Gastroesophageal sphincter (tissue), 4 donors: ENCODE measurements at places on chromosomes 3 and 15.

DNA sequence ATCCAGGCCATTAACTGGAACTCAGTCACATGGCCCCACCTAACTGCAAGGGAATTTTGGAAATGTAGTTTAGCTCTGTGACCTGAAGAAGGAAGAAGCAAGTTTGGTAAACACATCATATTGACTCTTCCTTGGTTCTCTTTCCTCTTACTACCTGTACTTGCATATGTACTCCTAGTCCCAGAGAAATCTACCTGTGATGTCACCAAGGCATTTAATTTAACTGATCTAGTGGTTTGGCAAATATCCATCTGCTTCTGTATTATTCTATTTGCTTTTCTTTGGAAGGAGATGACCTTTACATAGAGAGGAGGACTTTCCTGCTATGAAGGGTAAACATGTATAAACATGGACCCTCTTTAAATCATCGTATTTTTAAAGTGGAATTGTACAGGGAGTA, 150.8 kb downstream of the TMEM108 start:
- no peak for ATAC-seq

DNA sequence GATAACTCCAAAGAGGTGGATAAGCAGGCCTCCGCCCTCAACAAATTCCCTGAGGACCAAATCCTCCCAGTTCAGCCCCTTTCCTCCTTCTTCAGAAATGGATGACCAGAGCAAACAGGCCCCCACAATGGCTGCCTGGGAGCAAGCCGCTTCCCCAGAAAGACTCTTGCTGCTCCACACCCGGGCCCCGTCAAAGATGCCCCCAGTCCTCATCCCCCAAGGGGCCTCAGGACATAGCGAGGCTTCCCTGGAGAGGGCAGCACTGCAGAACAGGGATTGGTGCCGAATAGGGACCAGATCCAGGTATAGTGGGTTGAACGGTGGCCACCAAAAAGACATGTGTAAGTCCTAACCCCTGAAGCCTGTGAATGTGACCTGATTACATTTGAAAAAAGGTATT, 502.3 kb downstream of the SHQ1 start:
- no peak for ATAC-seq

DNA sequence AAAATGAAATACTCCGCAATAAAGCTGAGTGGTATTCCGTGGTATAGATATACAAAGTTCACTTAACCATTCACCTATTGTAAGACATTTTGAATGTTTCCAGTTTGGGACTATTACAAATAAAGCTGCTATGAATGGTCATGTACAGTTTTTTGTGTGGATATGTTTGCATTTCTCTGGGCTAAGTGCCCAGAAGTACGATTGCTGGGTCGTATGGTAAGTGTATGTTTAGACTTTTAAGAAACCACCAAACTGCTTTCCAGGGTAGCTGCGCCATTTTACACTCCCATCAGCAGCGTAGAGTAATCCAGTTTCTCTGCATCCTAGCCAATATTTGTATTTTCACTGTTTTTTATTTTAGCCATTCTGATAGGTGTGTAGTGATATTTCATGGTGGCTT, 208.4 kb upstream of the TLE3 start:
- ATAC-seq: no peak

DNA sequence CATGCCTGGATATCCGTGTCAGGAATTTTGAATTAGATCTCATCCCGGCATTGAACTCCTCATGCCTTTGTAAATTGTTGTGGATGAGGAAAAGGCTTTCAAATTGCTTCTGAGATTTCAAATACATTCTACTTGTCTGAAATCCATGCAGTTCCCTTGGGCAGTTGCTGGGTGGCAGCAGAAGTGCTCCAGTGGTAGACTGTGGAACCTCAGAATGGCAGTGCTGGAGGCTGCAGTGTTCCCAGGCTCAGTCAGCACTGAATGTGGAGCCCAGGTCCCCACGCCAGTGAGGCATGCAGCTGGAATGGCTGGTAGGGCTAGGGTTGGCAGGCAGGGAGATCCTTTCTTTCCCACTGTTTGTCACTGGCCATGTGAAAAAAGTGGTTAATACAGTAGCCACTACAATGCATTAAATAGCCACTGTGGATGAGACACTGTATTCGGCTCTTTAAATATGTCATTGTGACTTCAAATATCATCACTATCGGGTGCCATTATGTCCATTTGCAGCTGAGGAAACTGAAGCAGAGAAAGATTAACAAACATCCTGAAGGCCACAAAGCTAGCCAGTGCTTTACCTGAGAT, 98.6 kb downstream of the TPRG1 start:
- no peak for ATAC-seq

- ATAC-seq: no peak
Measured at GRCh38 chr3:101999177-101999779, 150.0 kb downstream of the NFKBIZ start.

GRCh38 chr3:71549951-71550350, 33.6 kb downstream of the FOXP1 start:
- no peak for ATAC-seq

GRCh38 chr15:28974142-28974541, 88.4 kb downstream of the APBA2 start:
- no peak for ATAC-seq

DNA sequence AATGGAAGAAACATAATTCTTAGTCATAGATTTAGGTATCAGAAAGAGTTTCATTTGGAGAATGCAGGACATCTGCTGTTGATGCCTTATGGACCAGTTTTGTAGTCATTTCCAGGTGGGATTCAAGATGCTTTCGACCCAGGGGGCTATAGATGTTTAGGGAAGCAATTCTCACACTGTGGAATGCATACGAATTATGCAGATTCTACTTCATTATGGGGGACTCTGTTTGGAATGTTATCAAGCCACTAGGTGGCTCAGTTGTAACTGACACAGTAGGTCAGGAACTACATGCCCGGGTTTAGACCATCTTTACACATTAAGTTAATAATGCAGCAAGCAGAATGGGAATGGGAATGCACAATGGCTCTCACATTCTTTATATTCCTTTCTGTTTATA, 1359.8 kb downstream of the ZPLD1 start:
- no peak for ATAC-seq

- no peak for ATAC-seq
Measured at GRCh38 chr15:62983956-62984355, 58.6 kb upstream of the TPM1 start.

GRCh38 chr3:99825004-99825640, 7.5 kb downstream of the CMSS1 start:
- ATAC-seq: no peak

DNA sequence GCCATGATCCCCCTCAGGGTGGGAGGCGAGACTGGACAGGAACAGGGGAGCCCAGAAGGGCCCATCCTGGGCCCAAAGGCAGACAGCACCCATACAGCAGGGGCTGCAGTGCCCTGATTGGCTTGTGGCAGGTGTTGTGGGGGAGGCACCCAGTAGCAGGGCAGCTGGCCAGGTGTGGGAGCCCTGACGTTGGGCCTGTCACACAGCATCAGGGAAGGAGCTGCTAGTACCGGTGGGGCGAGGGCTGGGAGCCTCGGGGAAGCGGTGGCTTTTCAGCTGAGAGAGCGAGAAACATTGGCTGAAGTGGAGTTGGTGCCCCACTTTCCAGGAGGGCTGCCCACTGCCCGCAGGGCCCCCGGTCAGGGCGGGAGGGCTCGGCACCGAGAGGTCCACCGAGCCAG, 19.7 kb upstream of the CYP11A1 start:
- no peak for ATAC-seq

- ATAC-seq: no peak
Measured at GRCh38 chr15:36960179-36960946, 140.0 kb downstream of the MEIS2 start.

- ATAC-seq: no peak
Measured at GRCh38 chr3:38054499-38055001, 15.5 kb downstream of the DLEC1 start.

DNA sequence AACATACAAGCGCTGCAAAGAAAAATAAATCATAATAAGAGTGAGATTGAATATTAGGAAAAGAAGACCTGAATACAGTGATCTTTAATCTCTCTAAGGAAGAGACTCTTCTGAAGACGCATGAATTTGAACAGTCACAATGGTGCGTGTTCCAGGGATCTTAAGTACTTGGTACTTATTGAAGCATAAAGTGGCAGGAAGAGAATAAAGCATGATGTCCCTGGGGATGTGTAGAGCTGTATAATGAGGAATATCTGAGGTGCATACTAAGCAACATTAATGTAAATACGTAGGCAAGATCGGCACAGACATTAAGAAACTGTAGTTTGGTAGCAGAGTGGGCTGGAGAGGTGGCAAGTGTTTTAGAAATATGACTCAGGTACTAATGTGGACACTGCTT, 246.2 kb upstream of the MCTP2 start:
- no peak for ATAC-seq

GRCh38 chr3:126667631-126668449, 12.9 kb upstream of the TXNRD3 start:
- ATAC-seq: no peak

- ATAC-seq: no peak
Measured at GRCh38 chr3:184257083-184257915, 4.1 kb downstream of the CAMK2N2 start.

DNA sequence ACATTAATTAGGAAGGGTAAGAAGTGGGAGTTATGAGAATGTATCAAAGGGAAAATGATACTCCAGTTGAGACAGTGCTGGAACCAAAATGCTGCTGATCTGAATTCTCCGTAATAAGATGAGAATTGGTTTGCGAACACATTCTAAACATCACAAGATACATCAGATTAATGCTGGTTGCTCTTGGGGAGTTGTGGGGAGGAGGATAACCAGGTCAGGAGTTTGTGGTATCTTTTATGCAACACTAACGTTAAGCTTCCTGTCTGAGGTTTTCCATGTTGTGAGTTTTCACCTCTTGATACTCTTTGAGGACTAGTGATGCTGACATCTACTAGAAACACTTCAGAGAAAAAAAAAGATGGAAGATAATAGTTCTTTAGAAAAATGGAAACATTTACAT, 47.2 kb downstream of the PPARG start:
- no peak for ATAC-seq

DNA sequence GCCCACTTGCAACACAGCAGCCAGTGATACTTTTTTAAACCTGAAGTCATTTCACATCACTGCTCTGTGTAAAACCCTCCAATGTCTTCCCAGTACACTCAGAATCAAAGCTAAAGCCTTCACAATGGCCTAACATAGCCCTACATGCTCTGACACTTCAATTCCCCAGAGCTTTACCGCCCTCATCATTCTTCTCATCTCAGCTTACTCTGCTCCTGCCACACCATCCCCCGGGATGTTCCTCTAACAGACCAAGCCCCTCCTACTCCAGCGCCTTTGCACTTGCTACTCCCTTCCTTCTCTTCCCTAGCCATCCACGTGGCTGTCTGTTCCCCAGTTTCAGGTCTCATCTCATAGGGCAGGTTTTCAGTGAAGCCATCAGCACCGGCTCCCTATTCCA, 194.0 kb downstream of the SSR3 start:
- ATAC-seq: no peak

GRCh38 chr3:12437861-12438260, 46.4 kb upstream of the TSEN2 start:
- ATAC-seq: no peak

GRCh38 chr3:47365213-47366153, 15.3 kb upstream of the PTPN23 start:
- ATAC-seq: peak; percentile 31

DNA sequence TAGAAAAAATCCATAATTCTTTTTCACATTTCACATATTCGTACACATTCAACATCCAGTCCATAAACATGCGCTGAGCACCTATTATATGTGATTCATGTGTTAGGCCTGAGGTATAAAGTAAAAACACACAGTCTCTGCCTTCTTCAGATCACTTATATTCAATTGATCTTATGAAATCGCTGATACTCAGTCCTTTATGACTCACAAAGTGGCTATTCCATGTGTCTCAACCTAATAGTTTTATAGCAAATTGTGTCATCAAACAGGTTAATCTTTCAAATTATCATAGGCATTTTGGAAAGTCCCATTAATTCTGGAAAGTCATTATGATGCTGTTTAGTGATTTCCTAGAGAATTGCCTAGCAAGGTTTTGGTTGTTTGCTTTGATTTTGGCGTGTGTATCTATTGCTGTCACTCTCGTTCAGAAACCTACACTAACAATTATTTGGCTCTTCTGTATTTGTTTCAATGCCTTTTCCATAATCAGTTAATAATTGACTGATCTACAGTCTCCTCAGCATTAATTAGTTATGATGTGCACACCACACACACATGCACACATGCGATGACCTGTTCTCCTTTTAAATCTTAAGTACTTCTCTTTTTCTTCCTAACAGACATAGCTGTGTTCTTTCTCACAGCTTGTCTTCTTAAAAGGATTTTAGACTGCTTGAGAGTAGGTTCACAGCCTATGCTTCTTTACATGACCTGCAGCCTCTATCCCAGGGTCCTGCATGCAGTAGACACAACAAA, 353.1 kb downstream of the MECOM start:
- no peak for ATAC-seq

- ATAC-seq: no peak
Measured at GRCh38 chr3:158347966-158348365, 223.0 kb upstream of the MLF1 start.

DNA sequence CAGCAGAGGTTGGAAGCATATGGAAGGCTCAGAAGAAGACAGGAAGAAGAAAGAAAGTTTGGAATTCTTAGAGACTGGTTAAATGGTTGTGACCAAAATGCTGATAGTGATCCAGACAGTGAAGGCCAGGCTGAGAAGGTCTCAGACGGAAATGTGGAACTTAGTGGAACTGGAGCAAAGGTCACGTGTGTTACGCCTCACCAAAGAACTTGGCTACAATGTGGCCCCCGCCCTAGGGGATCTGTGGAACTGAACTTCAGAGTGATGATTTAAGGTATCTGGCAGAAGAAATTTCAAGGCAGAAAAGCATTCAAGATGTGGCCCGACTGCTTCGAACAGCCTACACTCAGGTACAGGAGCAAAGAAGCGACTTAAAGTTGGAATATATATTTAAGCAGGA, 83.1 kb downstream of the MYO5A start:
- ATAC-seq: peak; percentile 55

GRCh38 chr15:73965758-73966113, 26.4 kb downstream of the STOML1 start:
- no peak for ATAC-seq

DNA sequence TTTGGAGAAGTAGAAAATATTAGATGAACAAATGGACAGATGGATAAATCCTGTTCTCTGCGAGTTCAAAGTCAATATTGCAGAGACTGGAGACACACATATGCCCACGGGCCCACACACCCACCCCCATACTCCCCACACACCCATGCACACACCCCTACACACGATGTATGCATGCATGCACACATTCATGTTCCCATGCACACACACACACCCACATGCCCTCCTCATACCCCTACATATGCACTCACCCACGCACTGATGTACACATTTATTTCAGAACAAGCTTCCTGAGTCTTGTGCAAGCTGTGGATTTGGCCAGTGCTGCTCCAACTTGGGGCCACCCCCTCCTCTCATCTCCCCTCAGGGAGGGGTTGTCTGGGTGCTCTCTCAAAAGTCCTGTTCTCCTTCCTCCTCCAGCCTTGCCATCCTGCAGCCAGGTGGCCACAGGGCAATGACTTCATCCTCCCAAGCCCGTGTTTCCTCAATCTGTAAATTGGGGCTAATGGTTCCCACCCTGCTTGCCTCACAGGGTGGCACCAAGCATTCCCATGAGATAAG, 16.4 kb downstream of the MAPKAPK3 start:
- no peak for ATAC-seq

- no peak for ATAC-seq
Measured at GRCh38 chr3:88936831-88937230, 170.6 kb upstream of the EPHA3 start.
